CD4-positive, alpha-beta T cell treated with Interleukin-15 for 1 hour (primary cell): ENCODE measurements at places on chromosomes 2 and 18.

DNA sequence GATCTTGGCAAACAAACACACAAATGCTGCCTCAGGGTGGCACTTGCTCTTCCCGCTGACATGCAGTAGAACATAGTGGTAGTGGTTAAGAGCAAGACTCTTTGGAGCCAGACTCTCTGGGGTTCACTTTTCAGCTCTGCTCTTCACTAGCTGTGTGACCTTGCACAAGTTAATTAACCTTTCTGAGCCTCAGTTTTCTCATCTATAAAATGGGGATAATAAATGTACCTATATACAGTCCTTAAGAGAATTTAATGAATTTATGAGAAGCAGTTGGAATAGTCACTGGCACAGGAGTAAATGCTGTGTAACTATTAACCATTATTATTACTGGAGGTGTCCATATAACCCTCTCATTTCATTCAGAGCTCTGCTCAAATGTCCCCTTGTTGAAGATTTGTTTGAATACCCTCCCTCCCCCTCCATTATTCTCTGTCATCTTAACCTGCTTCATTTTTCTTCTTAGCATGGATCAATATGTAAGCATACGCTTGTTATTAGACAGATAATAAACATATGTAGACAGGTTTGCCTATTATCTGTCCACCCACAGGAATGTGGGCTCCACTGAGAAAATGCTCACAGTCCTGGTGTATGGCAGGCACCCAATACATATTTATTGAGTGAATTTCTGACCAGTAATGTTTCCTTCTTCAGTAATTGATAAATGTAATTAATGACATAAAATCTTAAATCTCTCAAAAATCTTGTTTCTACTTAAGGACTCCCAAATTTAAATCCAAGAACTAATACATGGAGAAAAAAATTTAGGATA is 64.5 kb downstream of the TSPYL6 start:
- DNase-seq, result no peak

- DNase-seq, result no peak
Measured at GRCh38 chr2:148913061-148913460, 38.0 kb downstream of the KIF5C start.

DNA sequence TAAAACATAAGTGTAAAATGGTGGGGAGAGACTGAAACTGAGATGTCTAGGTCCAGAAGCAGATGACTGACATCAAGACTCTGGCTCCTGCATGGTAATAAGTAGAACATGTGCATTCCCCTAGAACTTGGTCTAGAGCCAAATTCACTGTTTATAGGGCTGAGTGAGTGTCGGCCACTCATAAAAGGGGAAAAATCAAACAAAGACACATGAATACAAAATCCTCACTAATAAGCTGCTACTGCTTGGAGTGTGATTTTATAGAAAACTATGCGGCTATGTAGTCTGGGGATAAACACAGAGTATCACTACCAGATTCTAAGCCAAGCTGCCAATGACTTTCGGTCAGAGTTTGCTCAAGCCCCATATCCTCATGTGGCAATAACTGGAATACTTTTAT is 1080.8 kb upstream of the DDX18 start:
- no peak for DNase-seq

DNA sequence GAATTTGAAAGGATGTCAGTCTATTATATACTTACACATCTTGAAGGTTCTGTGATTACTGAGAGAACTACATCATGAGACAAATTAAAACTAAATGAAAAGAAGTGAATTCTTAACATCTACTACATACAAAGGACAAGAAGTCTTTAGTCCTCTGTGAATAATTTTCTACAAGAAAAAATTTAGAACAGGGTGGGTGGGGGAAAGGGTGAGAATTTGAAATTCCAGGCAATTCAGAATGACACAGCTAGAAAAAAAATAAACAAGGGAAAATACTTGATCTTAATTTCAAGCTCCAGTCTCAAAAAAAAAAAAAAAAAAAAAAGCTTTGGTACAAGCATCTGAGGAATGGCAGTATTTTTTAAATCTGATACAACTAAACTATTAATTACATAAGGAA is 15.5 kb downstream of the CUL3 start:
- no peak for DNase-seq

DNA sequence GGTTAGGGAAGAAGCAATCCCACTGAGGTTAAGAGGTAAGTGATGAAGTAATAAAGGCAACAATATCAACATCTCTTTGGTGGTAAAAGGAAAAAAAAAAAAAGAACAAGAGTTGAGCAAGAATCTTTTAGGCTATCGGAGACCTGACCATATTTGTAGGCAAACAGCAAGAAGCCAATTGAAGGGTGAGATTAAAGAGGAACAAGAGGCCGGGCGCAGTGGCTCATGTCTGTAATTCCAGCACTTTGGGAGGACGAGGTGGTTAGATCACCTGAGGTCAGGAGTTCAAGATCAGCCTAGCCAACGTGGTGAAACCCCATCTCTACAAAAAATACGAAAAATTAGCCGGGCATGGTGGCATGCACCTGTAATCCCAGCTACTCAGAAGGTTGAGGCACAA is 11.3 kb downstream of the VPS54 start:
- DNase-seq, result no peak
